ENCODE measurements at places on chromosomes 3 and 15.

DNA sequence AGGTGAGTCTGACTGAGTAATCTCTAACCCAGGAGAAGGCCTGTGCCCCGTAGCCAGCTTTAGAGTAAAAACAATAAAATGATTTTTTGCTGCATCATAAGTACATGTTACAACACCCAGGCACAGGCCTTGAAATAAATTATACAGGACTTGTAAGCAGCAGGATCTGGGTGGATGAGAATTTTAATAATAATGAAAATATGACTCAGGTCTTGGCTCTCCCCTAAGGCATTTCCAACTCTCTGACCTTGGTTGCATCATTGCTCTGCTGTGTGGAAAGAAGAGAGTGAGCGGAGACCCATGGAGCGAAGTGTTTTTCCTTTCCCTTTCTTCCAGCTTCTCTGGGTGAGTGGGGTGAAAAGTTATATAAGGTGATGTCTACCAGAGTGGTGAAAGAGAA lies 44.6 kb downstream of the EOMES start:
- DNase-seq, result no peak

DNA sequence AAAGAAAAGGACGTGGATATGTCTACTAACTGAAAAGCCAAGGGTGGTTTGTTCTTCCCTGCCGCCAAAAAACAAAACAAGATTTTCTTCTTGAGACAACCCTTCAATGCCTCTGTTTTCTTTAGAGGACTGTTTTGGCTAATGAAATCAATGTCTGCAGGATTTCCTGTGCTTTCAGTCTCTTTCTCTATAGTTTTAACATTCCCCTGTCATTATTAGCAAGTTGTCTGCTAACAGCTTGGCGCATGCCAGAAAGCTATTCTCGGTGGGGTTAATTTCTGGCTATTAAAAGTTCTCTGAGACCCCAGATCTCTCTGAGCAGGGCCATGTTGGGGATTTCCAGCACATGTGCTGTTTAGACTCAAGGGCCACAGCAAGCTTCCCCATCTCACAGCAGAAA lies 56.7 kb downstream of the ITPR1 start:
- no peak for DNase-seq

- no peak for DNase-seq
Measured at GRCh38 chr3:62919784-62920465, 44.7 kb upstream of the CADPS start.

DNA sequence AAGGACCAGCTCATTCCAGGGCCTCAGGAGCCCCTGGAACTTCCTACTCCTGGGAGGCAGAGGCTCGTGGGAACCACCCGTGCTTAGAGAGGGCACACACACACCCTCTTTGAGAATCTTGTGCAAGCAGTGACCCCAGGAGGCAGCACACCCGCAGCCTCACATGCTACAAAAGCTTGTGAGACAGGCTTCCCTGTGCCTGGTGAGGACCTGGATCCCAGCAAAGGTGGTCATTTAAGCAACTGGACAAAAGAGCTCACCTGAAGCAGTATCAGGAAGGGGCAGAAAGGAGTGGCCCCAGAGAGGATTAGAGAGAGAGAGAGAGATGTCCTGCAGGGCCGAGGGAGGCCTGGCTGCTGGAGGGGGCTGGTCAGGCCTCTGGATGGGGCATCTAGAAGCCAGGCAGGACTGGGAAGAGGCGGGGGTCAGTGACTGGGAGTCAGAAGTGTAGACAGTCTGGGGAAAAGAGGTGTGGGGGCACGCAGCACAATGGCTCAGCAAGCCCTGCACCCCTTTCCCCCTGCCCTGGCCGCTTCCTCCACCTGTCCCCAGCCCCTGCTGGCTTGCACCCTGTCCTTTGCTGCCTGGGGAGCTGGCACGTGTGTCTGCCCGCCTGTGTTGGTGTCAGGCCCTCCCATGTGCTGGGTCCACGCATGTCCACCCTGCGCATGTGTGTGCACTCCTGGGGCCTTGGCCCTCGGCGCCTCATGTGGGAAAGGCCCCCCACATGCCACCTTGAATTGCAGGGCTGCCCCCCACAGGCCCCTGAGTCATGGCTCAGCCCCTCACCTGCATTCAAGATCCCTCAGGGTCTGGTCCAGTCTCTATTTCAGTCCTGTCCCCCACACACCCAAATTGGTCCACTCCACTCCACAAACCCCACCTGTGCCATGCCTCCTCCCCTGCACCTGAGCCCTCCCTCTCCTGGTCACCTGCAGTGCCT lies 36.9 kb downstream of the TSPAN3 start:
- peak; percentile 0 for DNase-seq

GRCh38 chr3:44468572-44469520 lies 8.6 kb downstream of the ZNF445 start:
- DNase-seq, result peak; percentile 60

DNA sequence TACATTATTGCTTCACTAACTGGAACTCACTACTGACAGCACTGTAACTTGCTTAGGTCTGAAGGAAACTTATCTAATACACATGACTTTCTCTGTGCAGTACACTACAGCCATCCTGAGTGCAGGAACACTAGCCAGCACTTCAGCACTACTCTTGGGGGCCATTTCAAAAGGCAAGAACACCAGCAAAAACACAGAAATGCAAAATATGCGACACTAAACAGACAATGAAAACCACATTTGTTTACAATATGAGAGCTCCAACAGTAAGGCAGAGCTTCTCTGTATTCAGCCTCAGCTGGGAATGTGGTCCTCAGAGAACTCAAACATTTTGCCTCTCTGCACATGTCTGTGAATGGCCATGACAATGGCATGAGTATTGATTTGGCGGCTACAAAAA lies 109.6 kb downstream of the ARRDC4 start:
- no peak for DNase-seq

DNA sequence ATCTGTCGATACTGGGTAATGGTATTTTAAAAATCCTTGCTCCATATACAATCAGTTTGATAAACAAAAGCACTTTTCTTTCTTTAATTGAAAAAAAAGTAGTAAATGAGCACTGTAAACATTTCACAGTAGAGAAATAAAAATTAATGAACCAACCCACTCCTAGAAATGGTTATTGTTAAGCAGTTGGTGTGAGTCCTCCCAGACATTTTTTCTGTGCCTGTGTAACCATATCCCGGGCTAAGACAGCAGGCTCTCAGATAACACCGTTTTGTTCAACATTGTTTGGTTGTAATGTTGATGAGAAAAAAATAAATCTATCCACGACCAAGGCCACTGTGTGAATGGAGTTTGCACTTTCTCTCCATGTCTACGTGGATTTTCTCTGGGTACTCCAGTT lies 42.6 kb downstream of the PXK start:
- no peak for DNase-seq

DNA sequence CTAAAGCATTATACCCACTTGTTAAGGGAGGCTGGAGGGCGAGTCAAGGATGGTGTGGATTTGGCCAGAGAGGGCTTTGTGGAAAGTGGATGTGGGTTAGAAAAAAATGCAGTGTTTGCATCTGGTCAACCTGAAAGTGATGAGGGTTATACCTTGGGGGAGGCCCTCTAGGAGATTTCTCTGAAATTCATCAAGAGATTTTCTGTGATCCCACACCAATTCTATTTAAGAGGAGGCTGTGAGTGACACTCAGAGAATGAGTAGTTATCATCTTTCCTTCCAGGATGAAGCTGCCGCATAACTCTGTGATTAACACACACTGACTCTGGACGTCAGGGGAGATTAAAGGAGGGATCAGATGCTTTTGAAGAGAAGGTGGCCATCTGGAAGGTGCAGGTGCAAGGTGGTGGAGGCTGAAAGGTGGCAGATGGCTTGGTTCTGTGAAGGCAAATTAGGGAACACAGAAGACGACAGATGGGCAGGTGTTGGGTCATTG lies 54.8 kb downstream of the ANAPC13 start:
- DNase-seq, result no peak

All from activated CD4-positive, alpha-beta T cell treated with anti-CD3 and anti-CD28 coated beads, Interleukin-2, amount 50 U/mL, for 48 hours (primary cell).